ENCODE measurements at places on chromosomes 1 and 21.

- no peak for DNase-seq
Measured at GRCh38 chr1:212566522-212567479, 41.8 kb upstream of the ATF3 start.

DNA sequence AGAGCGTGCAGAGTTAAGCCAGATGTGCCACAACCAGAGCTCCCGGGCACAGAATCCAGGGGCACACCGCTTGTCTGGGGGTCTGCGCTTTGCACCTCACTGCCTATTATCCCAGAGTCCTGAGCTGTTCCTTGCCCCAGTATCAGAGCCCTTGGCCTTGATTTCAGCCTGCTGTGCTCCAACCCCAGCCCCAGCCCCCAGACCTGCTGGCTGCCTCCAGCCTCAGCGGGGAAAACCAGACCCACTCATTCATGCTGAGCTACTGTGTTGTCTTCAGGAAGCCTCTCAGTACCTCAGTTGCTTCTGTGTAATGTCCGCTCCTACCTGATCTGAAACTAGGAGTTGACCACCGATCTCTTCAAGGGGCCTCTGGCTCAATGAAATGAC, 1.1 kb downstream of the IKBKE start:
- no peak for DNase-seq

DNA sequence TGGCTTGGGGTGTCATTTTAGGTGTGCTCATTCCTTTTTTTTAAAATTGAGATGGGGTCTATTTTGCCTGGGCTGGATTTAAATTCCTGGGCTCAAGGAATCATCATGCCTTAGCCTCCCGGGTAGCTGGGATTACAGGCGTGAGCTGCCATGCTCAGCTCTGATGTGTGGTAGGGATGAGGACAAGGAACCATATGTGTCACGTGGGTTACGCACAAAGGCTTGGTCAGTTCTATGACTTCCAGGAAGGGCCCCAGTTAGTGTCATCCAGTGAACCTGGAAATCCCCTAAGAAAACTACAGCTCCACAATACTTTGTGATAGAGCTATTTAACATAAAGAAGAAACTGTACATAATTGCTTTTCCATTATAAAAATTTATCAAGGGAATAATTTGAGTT, 6.7 kb upstream of the METTL25B start:
- DNase-seq = no peak

- no peak for DNase-seq
Measured at GRCh38 chr1:21696931-21697330, 27.8 kb upstream of the RAP1GAP start.

GRCh38 chr1:56788588-56788987, 30.6 kb downstream of the FYB2 start:
- DNase-seq = no peak

DNA sequence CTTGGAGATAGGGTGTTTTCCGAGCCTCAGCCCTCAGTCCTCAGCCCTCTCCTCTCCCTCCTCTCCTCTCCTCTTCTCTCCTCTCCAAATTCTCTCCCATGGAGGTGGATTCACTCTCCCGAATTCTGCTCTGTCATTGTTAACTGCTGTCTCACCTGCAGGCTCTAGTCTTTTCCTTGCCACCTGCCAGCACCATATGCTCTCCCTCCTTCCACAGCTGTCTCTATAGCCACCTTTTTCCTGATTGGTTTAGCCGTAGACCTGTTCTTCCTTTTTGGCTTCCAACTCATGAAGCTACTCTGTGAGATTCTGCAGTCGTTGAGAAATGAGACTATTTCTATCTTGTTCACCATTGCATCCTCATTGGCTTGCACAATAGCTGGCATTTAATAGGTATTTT, 19.7 kb downstream of the COG2 start:
- no peak for DNase-seq

DNA sequence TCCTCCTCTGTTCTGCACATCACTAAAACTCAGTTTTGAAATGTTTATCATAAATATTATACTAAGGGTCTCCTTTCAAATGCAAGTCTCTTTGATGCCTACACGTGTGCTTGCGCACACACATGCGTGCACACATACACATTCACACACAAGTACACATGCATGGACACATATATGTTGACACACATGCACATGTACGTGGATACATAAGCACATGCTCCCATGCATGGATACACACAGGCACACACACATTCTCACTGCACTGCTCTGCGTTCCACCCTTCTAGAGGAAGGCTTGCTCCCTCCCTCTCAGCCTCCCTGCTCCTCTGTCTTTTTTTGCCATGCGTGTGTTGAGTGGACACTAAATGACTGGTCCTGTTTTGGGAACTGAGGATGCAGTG, 162.7 kb downstream of the PCP4 start:
- DNase-seq = no peak

DNA sequence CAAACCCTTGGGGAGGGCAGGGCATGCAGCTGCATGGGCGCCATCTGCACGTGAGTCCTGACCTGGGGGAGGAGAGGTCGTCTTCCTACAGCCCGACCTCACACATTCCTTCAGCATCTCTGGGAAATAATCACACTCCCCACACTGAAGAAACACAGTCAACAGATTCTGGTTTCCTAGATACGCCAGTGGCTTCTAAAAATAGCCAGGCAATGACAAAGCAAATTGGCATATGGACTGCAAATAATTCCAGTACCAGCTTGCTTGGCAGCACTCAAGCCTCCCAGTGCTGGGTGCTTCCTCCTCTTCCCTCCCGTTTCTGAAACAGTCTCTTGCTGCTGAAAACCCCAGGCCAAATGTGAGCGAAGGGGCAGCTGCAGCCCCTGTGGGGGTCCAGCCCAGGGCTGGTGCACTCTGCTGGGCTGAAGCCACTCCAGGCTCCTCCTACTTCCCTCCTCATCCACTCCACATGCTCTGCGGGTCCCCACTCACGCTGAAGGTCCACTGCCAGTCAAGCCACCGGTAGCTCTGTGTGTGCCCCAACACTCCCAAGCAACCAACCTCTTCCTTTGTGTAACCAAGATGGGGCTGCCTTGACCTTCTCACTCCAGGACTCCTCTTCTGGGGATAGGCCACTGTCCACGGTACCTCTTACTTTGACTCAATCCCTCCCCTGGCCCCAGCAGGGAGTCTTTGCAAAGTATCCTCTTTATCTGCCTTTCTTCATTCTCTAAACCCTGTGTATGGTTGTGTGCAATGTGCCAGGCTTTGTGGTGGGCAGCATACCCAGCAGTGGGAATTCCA, 69.0 kb downstream of the KCND3 start:
- DNase-seq = no peak

DNA sequence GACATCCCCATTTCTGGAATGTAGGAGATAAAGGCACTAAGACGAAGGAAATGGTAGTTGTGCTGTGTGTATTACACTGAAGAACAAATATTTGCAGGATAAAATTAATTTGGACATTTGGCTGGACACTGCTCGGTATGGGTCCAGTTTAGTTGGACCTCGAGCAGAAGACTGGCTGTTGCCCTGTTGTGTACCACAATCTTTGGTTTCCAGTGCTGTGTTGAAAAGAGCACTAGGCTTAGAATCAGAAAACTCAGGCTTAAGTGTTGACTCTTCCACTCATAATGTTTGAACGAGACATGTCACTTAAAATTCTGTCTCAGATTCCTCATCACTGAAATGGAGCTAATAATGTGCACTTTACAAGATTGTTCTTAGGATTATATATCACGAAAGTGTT, 1.2 kb upstream of the ARPC5 start:
- no peak for DNase-seq

- no peak for DNase-seq
Measured at GRCh38 chr21:42682661-42683210, 29.3 kb downstream of the PDE9A start.

- no peak for DNase-seq
Measured at GRCh38 chr1:89174491-89174890, 1.3 kb downstream of the GBP7 start.

DNA sequence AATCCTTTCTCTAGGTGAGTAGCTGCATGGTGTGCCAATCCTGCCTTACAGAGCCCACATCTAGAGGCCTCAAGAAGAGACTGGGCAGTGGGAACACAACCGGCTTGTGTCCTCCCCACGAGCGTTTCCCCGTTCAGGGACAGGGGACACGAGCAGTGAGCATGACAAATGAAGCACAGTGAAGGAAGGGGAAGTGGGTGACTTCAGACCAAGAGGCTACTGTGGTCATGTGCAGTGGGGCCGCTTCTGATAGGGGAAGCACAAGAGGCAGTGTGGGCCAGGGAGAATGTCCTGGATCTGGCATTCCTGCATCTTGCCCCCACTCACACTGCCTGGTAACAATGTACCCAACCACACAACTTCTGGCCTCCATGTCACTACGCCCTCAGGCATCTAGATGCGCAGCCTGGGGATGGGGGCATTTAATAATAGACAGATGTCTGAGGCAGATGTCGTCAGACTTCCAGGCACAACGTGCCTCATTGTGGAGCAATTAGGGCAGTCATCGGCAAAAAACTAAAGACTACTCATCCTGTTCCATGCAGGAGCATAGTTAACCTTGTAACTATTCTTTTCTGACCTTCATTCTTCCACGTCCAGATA, 155.6 kb upstream of the NBPF11 start:
- no peak for DNase-seq

DNA sequence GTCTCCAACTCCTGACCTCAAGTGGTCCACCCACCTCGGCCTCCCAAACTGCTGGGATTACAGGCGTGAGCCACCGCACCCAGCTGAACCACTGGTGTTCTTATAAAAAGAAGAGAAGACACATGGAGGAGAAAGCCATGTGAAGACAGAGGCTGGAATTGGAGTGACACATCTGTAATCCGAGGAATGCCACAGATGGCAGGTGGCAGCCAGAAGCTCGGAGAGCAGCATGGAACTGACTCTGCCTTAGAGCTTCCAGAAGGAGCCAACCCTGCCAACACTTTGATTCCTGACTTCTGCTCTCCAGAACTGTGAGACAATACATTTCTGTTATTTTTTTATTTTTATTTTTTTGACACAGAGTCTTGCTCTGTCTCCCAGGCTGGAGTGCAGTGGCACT, 59.0 kb upstream of the ATP2B4 start:
- no peak for DNase-seq

DNA sequence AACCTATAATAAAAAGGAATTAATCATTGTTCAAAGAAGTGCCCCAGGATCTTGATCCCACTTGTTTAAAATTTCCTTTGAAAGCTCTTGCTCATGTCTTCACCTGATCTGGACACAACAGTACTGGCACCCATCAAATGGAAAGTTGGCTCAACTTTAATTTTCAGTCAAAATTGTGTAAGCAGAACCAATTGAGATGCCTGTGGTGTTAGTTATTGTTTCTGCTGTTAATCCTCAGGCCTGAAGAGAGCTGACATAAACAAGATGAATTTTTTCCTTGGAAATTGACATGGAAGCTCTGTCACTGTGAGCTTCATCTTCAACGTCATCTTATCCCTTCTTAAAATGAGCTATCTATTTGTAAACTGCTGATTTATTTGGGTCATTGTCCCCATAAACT, 88.3 kb upstream of the TNFSF4 start:
- DNase-seq = no peak

DNA sequence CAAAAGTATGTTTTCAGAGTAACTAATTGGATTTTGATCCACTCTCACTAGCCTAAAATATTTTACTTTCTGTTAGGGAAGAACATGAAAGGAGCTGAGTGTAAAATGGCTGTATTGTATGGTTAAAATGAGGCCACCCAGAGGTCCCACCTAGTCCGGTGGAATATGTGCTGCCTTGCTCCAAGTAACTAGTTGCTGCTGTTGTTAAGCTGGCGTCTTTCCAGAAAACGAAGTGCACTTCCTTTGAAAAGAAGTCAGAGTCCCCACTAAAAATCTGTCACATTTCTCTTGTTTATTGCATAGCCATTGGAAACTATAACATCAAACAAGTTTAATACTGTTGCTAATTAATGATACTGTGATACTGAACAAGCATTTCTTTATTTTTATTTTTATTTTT, 3.2 kb downstream of the SLC25A33 start:
- DNase-seq = no peak

DNA sequence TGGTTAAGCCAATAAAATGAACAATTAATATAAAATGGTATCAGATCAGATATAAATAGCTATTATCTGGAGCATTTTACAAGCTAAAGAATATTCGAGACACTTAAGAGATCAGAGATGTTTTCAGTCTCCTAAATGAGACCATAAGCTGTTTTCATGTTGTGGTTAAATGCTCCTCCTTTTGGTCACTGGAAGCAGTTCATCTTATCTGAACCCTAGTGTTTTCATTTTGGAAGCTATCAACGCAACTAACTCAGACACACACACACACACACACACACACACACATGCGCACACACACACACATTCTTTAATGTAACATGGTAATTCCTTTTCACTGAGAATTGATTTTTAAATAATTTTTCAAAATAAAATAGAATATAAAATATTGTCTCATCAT, 10.0 kb upstream of the LRRC8C start:
- DNase-seq = no peak

- no peak for DNase-seq
Measured at GRCh38 chr1:228475812-228476211, 11.4 kb upstream of the RNF187 start.

- DNase-seq = no peak
Measured at GRCh38 chr1:154747740-154748404, 122.2 kb downstream of the KCNN3 start.

DNA sequence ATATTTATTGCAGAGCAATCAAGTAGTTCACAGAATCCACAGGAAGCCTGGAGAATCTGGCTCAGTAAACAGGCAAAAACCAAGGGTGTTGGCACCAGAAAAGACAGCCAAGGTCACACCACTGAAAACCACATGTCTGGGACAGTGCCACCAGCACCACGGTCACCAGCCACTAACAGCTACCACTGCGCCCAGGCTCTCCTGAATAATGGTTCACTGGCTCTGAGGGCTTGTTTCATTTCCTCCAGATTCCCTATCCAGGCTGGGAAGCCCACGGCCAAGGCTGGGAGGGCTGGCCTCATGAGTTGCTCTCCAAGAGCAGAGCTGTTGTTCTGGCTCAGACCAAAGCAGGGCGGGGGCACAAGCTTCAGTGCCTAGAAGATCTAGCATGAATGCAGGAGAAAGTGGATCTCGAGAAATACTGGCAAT, 54.5 kb upstream of the PTGFRN start:
- DNase-seq = no peak

GRCh38 chr1:198575798-198576641, 35.5 kb upstream of the ATP6V1G3 start:
- no peak for DNase-seq

DNA sequence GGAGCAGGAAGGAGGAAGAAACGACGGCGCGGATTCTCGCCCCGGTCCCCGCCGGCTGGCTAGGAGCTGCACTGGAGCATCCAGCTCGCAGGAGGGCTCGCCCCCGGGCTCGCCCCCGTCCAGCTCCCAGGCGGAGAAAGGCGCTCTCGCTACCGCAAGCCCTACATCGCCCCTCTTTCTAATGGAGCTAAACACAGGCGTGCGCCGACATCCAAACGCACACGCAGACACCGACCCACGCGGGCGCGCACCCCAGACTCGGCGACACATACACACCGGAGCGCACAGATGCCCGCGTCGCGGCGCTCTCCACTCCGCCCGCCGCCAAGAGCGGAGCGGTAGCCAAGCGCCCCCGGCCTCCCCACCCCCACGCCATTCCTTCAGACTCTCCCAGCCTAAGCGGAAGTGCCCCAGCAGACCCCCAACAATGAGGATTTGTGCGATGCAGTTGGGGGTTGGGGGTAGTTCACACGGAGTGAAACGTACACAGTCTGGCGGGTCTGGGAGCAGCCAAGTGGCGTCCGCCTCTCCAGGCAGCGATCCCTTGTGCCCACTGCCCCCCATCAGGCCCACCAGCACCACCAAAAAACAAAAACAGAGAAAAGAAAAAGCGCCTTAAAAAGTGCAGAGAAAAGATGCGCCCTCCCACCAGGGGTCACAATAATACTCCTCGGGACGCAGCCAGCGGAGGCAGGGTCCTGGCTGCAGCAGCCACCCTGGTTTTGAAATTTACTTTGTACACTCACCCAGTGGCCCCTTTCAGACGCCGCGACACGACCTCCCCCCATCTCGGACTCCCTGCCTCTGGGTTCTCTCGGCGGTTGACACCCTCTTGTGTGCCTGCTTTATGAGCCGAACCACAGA, 1.4 kb downstream of the DAB1 start:
- no peak for DNase-seq

Data from stimulated activated CD4-positive, alpha-beta T cell treated with anti-CD3 and anti-CD28 coated beads, TNF-alpha, amount 100 ng/mL, for 1 hour (primary cell).